ENCODE measurements at places on chromosomes 11 and 22.

GRCh38 chr22:39068033-39068785 is 8.9 kb upstream of the APOBEC3G start:
- DNase-seq: no peak

GRCh38 chr11:18669219-18669596 is 29.4 kb upstream of the TMEM86A start:
- no peak for DNase-seq

- no peak for DNase-seq
Observed at GRCh38 chr22:41757502-41757901, 43.0 kb upstream of the CCDC134 start.

GRCh38 chr11:12746593-12747097 is 72.4 kb downstream of the TEAD1 start:
- DNase-seq: peak; percentile 73

GRCh38 chr22:50114221-50115021 is 24.6 kb downstream of the MOV10L1 start:
- DNase-seq: no peak

DNA sequence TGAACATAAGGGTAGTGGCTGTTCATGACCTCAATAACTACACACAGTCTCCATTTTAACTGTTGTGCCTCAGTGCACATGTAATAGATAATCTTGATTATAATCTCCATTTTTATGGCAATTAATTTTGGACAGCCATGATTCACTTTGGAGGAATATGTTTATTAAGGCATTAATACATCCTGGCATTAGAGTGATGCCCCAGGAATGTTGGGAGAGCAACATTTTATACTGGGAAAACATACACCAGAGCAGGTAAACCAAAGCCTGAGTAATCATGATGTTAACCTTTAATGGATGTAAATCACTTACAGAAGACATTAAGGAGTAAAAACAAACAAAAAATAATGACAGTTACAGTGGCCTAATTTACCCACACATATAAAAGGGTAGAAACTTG is 886.3 kb upstream of the RAG2 start:
- DNase-seq: no peak

DNA sequence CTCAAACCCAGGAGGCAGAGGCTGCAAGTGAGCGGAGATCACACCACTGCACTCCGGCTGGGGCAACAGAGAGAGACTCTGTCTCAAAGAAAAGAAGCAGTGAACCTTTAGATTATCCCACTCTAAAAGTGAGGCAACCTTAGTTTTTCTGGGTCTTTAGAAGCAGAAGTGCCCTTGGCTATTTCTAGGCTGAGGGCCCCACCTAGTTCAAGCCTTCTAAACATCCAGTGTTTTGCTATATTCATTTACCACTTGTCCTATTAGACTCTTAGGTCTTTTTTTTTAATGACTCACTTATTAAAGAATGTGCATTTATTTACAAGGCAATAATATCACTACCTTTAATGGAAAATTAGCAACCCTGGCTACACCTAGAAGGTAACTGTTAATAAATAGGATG is 16.7 kb upstream of the EHF start:
- no peak for DNase-seq

GRCh38 chr11:122354025-122354697 is 238.1 kb upstream of the BLID start:
- DNase-seq: no peak

DNA sequence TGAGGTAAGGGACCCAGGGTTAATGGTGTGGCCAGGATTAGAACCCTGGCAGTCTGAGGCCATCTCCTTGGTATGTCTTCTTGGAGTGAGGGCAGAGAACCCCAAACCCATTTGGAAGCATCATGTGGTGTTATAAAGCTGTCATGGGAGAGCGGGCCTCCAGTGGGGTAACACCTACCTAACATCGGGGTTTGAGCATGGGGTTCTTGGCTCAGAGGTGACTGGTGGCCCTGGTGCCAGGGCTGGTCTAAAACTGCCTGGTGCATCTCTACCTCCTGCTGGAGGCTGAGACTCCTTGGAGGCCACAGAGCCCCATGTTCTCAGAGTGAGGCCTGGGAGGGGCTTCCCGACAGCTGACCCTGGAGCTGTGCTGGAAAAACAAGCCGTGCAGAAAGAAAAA is 4.5 kb downstream of the PRDM11 start:
- no peak for DNase-seq
